ENCODE measurements at places on chromosomes 1 and 21. TPM values are rescaled to one million over a fixed set of nuclear protein-coding genes. Genes with fewer than 3 reads are reported as not detected.

Gene CELA2B
- not detected for total RNA-seq

Gene REN
- total RNA-seq, result not detected

Gene LDLRAD2
- 0.94 TPM for total RNA-seq

Gene IGSF21
- 28.5 TPM for total RNA-seq

- DNase-seq, result no peak
Observed at GRCh38 chr1:54302951-54303843, 103.0 kb downstream of the SSBP3 start.

DNA sequence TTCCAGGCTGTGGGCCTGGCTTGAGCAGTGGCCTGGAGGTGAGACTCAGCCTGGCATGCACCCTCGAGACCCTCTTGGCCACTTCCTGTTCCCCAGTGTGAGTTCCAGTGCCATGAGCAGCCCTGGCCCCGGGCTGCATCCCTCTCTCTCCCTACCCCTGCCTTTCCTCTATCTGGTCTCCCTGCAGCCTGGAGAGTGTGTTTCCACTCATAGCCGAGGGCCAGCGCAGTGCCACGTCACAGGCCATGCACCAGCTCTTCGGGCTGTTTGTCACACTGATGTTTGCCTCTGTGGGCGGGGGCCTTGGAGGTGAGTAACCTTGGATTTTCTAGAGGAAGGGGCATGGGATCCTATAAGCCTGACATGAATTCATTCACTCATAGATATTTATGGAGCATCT lies 13.6 kb downstream of the RHBG start:
- DNase-seq, result no peak

Gene CR1L
- total RNA-seq, result not detected

Gene ETV3
- total RNA-seq, result 26.6 TPM

- DNase-seq, result no peak
Observed at GRCh38 chr1:151888972-151889570, 20.2 kb downstream of the THEM4 start.

GRCh38 chr1:84143796-84144565 lies at the start of gene PRKACB:
TSS of gene PRKACB (plus strand) at chr1:84144271. CDS start at chr1:84144362, 91 bp downstream.
- no peak for DNase-seq

GRCh38 chr1:210483821-210484220 lies 155.1 kb downstream of the HHAT start:
- DNase-seq, result no peak

Gene SPRR5
- total RNA-seq, result not detected

Gene PAPPA2
- total RNA-seq, result 0.88 TPM

DNA sequence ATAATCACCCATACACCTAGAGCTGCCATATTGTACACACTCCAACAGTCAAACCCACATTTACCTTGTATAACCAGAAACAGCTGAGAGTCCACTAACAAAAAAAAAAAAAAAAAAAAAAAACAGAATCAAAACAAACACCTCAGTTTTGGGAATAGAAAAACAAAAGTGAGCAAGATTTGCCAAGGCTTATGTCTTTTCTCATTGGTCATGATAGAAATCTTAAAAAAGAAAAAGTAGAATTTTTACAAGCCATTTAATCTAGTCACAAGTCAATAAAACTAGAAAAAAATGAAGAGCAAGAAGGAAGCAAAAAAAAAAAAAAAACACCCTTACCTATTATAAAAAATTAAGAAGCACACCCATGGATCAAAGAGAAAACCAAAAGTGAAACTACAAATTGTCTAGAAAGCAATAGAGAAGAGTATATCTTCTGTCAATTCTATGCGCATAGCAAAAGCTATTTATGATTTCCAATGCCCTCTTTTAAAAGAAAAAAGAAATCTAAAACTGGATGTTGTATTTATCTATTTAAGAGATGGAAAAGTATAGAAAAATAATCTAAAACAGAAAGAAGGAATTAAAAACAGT lies 113.2 kb upstream of the GALNT2 start:
- DNase-seq, result no peak

Gene FCRLA
- not detected for total RNA-seq

GRCh38 chr1:246128494-246129069 lies 378.5 kb downstream of the SMYD3 start:
- DNase-seq, result no peak

Gene FAM229A
- 4.1 TPM for total RNA-seq
